Temporal lobe (tissue), 4 donors: ENCODE measurements at places on chromosomes 16 and 17. TPM values are rescaled to one million over a fixed set of nuclear protein-coding genes. Genes with fewer than 3 reads are reported as not detected.

The DUSP14 gene
- total RNA-seq, result 9.1 TPM

The ZNF423 gene
- total RNA-seq, result 10.6 TPM

The CLEC19A gene
- total RNA-seq, result not detected

The TBC1D3G gene
- 0.74 TPM for total RNA-seq

The STXBP4 gene
- total RNA-seq, result 20.2 TPM

The OTOA gene
- total RNA-seq, result 0.25 TPM

The MRPL28 gene
- 26.8 TPM for total RNA-seq

The PTX4 gene
- total RNA-seq, result not detected

The EVI2A gene
- 3.0 TPM for total RNA-seq
